ENCODE measurements at places on chromosomes 3 and 15.

- no peak for DNase-seq
Measured at GRCh38 chr3:123078101-123078500, 11.3 kb downstream of the PDIA5 start.

- no peak for DNase-seq
Measured at GRCh38 chr15:68427963-68428362, 4.0 kb downstream of the ITGA11 start.

DNA sequence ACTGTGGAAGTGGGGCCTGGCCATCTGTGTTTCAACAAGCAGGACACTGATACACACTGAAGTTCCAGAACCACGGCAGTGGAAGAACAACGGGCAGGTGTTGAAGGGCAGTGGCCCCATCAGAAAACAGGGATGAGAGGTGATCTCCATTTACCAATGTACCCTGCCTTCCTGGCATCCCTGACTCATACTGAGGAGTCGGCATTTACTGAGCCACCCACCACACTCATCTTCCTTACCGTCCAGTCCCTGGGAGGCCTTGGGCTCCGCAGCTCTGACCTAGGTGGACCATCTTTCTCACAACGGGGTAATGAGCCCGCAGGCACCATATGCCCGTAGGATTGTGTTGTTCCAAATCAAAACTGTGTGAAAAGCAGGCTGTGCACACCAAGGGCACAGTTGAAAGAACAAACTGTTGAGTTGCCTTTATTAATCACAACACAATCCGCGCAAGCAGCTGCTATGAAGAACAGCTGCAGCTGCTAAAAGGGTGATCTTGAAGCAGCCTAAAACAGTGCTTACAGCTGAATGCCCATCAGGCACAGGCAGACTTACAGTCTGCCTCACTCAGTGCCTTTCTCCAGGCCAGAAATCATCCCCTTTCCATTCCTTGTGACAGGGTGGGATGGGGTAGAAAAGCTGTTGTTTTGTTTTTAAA is 12.9 kb downstream of the MB21D2 start:
- DNase-seq, result no peak

GRCh38 chr3:193903966-193904365 is 232.0 kb upstream of the HES1 start:
- no peak for DNase-seq

- DNase-seq, result no peak
Measured at GRCh38 chr15:63351170-63351569, 30.5 kb downstream of the CA12 start.

DNA sequence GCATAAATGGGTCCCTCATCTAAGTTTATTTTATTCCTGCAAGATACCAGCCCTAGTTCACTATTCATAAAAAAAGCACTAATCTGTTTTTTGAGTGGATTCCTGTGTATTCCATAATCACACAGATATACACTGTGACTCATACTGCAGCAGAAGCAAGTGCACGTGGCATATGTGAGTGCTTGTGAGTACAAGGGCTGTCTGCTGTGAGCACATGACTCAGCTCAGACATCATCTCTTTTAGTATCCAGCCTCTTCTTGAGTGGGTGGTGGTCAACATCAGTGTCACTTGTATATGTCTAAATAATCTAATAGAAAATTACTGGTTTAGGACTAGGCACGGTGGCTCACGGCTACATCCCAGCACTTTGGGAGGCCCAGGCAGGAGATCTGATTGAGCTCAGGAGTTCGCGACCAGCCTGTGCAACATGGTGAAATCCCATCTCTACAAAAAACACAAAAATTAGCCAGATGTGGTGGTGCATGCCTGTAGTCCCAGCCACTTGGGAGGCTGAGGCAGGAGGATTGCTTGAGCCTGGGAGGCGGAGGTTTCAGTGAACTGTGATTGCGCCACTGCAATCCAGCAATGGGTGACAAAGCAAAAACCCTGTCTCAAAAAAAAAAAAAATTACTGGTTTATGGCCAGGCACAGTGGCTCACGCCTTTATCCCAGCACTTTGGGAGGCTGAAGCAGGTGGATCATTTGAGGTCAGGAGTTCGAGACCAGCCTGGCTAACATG is 49.8 kb downstream of the NIPA2 start:
- no peak for DNase-seq

GRCh38 chr3:31399271-31399670 is 133.5 kb upstream of the STT3B start:
- no peak for DNase-seq

GRCh38 chr3:8625991-8626390 is 18.6 kb downstream of the SSUH2 start:
- DNase-seq, result no peak

DNA sequence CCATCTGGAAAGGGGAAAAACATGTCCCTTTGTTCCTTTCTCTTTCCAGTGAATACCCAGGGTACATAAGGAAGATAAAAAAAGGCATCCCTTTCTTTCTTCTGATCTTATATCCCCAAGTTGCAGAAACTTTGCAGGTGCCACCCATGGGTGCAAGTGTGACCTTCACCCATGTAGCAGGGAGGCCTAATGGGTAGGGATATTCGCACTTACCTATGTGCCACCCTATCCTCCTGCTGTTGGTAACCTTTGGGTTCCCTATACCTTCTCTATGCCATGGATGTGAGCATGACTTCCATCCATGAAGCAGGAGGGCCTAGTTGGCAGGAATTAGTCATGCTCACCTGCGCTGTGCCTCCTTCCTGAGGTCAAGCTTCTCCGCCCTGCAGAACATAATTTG is 59.2 kb upstream of the C15orf39 start:
- no peak for DNase-seq

- DNase-seq, result no peak
Measured at GRCh38 chr3:160928183-160928726, 172.2 kb downstream of the PPM1L start.

DNA sequence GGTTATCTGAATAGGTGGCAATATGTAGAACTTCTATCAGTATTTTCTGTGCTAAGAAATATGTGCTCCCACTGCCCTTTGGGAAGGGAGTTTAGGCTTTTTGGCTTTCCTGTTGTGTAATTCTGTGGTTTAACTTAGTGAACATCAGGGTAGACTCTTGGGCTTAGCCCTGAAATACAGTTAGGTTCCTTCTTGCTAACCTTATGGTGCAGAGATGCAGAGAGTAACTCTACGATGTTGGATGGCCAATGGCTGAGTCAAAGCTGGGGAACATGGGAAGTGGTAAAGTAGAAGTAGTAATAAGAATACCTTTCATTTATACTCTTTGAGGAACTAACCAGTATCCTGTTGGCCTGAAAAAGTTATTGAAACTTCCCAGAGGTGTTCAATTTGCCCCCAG is 80.8 kb upstream of the IL12A start:
- no peak for DNase-seq

- no peak for DNase-seq
Measured at GRCh38 chr3:171741377-171741776, 68.9 kb downstream of the PLD1 start.

GRCh38 chr15:30073915-30074314 is 8.8 kb upstream of the GOLGA8J start:
- no peak for DNase-seq

GRCh38 chr15:70306582-70306981 is 208.9 kb upstream of the TLE3 start:
- DNase-seq, result no peak

- DNase-seq, result no peak
Measured at GRCh38 chr3:16888785-16889607, 4.2 kb downstream of the PLCL2 start.

- no peak for DNase-seq
Measured at GRCh38 chr15:69013726-69014406, 629 bp upstream of the NOX5 start.

DNA sequence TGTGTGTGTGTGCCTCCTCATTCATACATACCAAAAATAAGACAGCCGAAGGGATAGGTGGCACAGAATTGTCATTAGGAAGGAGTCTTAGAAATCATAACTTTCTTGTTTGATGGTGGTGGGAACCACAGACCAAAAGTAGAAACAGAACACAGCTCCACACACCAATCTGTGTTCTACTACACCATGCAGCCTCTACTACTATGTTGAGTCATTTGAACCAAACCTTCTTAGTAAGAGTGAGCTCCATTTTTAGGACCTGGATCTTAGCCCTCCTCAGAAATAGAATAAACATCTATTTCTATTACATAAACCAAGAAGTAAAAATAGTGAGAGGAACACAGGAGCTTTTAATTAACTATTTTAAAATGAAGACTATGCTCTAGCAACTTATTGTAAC is 27.9 kb upstream of the PLCH1 start:
- DNase-seq, result no peak

- no peak for DNase-seq
Measured at GRCh38 chr15:80301472-80301871, 49.5 kb upstream of the CTXND1 start.

DNA sequence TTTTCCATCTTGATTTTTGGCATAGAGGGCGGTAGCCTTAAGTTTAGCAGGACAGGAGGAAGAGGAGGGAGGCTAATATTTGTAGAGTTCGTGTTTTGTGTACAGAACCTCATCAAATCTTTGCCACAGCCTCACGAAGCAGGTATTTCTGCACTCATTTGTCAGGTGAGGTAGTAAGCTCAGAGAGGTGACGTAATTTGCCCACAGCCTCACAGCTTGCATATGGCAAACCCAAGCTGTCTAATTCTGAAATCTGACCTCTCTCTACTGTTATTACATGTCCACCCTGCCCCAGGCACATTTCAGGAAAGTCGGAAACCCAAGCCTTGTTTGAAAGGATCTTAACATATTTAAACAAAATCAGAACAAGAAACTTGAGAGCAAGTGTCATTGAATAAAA is 91.1 kb upstream of the TPM1 start:
- DNase-seq, result no peak

DNA sequence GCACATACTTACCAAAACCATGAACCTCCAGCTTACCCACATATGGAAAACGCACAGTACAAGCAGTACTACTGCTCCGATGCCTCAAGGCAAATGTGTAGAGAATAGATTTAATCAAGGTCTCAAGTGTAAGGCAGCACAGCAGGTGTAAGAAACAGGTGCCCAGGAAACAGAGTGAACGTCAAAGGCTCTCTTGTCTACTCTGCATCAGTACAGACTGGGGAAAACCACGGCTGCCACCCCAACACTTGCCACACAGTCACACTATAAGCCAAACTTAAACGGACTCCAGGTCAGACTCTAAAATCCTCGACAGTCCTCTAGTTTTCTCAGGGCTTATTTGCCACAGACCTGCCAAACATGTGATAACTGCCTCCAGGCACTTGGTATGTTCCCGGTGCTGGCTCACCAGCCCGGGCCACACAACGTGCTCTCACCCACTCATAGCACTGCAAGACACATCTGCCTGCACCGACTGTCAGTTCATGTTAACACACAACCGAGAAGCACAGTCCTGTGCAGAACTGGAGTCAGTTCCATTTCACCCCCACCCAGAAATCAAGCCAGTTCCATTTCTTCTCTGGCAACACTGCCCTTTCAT is 30.6 kb downstream of the ABCC5 start:
- DNase-seq, result no peak

DNA sequence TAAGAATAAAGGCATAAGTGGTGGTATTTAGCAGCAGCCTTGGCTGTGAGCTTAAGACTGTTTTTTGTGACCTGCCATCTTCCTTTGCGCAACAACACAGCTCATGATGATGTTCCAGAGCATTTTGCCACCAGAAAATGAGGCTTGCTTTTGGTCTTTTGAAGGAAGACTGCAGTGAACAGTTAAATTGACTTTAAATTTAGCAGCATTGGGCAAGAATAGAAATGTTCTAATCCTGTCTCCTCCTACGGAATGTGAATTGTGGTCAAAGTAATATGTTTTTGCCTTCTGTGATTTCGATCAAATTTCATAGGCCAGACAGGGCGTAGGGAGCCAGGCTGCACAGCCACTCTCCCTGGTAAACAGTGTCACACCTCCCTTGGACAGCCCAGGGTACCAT is 460.7 kb upstream of the RASGRP1 start:
- DNase-seq, result no peak

GRCh38 chr3:161082063-161082462 is 23.1 kb downstream of the B3GALNT1 start:
- DNase-seq, result no peak

DNA sequence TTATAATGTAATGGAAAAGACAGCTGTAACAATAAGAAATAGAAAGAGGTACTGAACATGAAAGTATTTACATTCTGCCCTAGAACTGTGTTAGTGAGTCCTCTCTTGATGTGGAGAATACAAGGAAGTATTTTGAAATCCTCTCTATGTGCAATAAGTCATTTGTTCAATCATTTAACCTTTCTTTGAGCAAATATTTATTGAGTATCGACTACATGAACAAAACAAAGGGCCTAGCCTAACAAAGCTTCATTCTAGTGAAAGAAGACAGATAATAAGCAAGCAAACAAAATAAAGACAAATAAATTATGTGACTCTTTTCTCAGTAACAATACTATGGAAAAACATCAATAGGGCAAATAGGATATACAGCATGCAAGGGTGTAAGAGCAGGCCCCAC is 354.9 kb upstream of the ATP11B start:
- no peak for DNase-seq

- no peak for DNase-seq
Measured at GRCh38 chr15:74174219-74174957, 878 bp downstream of the ISLR start.

- no peak for DNase-seq
Measured at GRCh38 chr3:134083626-134084241, 54.0 kb upstream of the SLCO2A1 start.

DNA sequence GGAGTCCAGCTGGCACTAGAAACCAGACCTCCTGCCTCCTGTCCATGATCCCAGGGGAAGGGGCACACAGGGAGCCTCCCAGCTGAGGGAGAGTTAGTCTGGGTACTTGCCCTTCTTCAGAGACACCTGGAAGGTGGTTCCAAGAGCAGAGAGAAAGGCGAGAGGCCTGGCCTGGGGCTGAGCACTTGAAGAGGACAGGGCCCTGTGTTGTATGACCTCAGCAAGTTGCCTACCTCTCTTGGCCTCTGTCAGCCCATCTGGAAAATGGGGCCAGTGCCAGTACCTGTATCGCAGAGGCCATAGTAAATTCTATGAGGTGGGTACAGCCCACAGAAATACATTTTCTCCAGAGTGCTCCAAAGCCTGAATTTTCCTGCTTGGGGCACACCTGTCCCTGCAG is 19.5 kb downstream of the PTH1R start:
- DNase-seq, result no peak

- no peak for DNase-seq
Measured at GRCh38 chr3:45311953-45312801, 76.2 kb upstream of the LARS2 start.

DNA sequence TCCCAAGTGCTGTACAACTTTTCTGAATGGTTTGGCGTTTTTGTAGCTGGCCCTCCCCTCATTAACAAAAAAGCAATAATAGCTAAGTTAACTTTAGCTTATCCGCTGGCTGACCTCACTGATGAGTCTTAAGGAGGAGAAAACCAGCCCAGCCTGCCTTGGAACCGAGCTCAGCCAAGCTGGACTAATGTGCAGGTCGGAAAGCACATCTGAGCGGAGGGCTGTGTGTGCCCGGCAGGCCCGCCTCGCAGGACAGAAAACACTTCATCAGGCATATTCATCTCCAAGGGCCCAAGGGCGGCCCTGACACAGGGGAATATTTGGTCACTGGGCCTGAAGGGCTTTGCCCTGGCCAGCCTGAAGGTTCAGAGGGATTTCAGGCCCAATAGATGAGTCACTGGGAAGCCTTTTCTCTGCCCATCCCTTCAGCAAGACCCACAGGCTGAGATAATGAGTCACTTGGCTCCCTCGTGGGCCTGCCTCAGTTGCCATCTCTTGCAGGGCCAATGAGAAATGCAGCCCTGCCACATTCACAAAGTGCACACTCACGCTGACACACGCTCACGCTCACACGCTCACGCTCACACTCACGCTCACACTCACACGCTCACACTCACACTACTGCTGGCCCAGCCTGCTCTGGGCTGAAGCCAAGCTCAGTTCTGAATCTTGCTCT is 75.1 kb downstream of the SLC12A8 start:
- no peak for DNase-seq

GRCh38 chr3:138377804-138378203 is 29.4 kb downstream of the MRAS start:
- no peak for DNase-seq

All from GM12892 (cell line).